Suppressor macrophage (primary cell): ENCODE measurements at places on chromosomes 7 and 10.
A peak's percentile ranks its signal among the peaks of the same experiment; 100 is the strongest.

DNA sequence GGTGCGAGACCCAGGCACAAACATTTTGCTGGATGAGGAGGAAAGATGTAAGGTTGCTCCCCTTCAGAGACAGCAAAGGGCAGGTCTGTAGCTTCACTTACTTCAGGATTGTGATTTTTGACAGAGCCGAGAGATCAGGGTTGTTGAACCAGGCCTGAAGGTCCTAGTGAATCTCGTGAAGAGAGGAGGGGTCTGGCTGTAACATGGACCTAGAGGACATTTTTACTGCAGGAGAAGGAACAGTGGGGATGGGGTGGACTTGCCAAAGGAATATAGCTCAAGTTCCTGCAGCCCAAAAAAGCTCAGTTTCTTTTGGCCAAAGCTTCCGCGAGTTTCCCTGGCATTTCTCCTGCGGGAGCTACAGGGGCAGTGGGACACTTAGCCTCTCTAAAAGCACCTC, 976 bp upstream of the EGFR start:
- no peak for DNase-seq

DNA sequence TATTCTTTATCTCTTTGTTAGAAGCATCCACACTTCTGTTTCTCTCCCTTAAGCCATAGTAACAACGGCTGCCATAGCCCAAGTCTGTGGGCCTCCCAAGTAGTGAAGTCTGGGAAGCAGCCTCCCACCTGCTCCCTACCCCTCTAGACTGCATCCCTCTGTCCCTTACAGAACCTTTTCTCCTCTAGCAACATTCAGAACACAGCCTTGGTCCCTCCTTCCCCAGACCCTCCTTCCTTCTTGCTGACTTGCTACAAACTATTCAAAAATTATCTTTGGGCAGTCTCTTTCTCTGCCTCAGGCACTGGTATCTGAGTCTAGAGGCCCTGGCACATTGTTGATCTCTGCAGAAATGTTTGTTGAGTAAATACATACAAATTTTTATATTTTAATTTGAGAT, 2.3 kb upstream of the NYAP1 start:
- no peak for DNase-seq

DNA sequence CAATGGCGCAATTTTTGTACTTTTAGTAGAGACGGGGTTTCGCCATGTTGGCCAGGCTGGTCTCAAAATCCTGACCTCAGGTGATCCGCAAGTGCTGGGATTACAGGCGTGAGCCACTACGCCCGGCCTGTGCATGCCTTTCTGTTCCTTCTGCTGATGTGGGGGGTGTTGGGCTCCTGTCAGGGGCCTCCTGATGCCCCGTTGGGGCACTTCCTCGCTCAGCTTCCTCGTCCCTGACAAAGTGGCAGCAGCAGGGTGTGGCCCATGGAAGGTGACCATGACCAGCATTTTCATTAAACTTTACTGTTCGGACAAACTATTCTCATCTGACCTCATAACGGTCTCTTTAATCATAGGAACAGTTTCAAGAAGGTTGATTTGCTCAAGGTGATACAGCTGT, 69.4 kb downstream of the TBXAS1 start:
- no peak for DNase-seq

- no peak for DNase-seq
Observed at GRCh38 chr10:115044891-115045290, 48.3 kb upstream of the ATRNL1 start.

GRCh38 chr7:128497405-128497804, 20.9 kb downstream of the METTL2B start:
- DNase-seq, result no peak

DNA sequence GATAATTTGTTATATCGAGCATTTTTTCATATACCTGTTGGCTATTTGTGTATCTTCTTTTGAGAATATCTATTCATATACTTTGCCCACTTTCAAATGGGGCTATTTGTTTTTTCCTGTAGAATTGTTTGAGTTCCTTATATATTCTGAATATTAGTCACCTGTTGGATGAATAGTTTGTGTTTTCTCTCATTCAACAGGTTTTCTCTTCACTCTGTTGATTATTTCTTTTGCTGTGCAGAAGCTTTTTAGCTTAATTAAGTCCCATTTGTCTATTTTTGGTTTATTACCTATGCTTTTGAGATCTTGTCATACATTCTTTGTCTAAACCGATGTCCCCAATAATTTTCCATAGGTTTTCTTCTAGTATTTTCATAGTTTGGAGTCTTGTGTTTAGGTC, 65.3 kb downstream of the VTI1A start:
- no peak for DNase-seq

DNA sequence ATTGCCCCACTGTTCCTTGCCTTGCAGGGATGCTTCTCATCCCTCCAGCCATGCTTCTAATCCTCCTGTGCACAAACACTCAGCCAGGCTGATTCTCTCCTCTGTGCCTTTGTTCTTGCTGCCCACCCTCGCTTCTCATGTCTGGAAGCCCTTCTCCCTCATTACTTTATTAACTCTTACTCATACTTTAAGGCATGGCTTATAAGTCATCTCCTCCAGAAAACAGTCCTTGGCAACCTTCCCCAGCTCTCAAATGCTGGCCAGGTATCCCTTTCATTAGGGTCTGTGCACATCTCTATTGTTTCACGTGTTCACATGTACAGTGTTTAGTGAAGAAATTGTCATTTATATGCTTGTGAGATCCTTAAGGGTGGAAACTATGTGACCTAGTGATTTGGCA, 62.9 kb downstream of the ITGB8 start:
- no peak for DNase-seq

- no peak for DNase-seq
Observed at GRCh38 chr7:24024276-24025068, 259.5 kb upstream of the NPY start.

DNA sequence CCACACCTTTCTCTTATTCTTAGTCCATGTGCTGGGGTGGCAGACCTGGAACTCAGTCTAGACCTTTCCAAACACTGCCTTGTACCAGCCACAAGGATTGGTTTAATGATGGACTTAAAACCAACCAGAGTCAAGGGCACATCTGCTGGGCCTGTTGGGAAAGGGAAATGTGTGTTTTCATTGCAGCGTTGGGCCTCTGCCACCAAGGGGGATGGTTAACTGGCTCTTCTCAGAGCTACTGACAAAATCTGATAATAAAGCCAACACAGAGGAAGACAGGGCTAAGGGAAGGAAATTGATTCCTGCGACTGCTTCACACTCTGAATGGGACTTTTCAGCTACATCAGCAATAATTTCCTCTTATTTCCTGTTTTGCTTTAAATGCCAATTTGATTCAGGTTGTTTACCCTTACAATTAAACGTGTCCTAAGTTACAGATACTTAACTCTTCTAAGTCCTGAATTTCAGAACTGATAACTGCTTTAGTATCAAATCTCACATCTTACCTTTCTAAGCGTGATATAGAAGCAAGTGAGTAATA, 68.4 kb upstream of the MALRD1 start:
- no peak for DNase-seq

- peak; percentile 28 for DNase-seq
Observed at GRCh38 chr10:102635377-102635776, 8.9 kb upstream of the TRIM8 start.

DNA sequence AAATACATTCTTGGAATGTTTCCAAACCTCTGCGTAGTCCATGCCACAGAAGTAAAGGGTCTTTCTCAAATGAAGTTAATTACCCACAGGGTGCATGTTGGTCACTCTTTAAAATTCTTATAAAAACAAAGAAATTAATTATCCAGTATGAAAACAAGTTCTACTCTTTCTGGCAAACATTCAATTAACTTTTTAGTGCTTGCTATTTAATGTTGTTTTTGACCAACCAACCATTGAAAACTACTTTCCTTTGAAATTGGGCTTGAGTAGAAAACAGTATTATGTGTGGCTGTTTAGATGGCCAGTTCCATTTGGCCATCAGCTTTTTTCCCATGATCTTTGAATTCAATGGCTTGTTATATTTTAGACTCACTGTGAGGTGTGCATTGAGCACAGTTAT, 83.0 kb downstream of the TAF3 start:
- DNase-seq, result no peak

DNA sequence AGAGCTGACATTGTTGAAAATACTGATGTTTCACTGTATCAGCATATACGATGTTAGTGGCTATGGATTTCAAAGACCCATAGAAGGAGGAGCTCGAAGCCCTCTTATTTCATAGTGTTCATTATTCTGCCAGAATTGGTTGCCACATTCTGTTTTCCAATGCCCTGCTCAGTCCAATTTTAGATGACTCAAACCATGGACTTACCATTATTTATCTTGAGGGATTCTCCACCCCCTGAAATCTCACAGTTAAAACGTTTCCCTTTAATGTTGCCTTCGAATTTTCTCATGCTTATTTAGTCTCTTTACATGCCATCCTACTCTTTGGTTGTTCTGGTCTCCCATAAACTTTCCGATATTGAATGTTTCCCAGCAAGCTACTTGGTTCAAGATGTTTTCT, 264.5 kb downstream of the HDAC9 start:
- no peak for DNase-seq

DNA sequence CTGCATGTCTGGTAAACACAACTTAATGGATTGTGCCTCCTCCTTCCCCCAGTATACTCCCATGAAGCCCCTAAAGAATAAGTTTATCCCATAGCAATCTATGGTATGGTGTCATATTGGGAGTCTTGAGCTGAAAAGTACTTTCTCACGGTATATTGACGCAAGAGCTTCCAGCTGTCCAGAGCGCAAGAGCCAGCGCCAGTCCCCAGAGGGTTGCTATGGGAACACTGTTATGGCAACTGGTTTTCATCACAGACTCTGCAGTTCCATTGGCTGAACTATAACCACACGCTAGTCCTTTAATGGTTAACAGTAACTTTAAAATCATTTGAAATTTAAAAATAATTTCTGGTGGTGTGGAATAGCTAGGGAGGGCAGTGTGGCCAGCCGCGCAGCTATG, 46.9 kb downstream of the PRPF18 start:
- DNase-seq, result no peak

DNA sequence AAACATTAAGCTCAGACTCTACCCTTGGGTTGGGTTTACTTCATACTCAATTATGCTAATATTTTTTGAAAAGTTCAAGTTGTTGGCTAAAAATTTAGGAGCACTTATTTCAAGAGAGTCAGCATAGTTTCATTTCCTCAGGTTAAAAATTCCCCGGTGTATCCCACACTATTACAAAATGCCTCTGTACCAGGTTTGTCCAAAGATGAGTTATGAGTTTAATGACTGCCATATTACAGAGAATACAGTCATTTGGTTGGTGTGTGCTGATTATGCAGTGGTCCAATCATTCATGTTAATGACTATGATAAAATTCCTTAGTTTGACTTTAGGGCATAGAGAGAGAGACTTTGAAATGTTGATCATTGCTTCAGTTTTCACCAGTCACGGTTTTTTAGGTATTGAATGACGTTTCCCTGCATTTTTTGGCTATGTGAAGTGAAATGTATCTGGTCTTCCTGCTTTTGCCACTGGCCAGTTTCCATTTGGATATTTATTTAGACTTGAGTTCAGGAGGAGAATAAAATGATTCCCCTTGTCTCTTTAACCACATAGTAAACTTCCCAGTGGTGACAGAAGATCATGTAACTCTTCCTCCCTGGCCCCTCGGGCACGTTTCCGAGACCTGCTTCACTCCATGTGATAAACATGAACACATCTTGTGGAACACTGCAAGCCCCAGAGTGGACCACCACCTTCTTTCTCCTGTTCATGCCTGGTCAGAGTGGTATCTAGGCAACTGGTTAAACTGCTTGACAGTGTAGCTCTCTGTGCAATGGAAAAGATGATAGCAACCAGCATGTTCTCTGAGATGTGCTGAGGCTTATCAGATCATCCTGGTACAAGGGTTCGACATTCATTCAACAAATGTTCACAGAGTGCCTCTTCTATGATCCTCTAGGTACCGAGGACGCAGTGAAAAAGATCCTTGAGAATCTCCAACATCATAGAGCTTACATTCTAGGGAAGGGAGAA, 153.6 kb downstream of the CACNB2 start:
- no peak for DNase-seq

GRCh38 chr10:24406809-24407483, 198.0 kb downstream of the KIAA1217 start:
- no peak for DNase-seq

GRCh38 chr10:278707-279106, 143.5 kb downstream of the ZMYND11 start:
- no peak for DNase-seq

GRCh38 chr10:58348571-58349033, 13.8 kb downstream of the UBE2D1 start:
- no peak for DNase-seq

GRCh38 chr10:68506411-68506810, 20.9 kb downstream of the SLC25A16 start:
- DNase-seq, result no peak

- DNase-seq, result no peak
Observed at GRCh38 chr7:142894985-142895593, 9.5 kb upstream of the TRPV6 start.

GRCh38 chr7:149635561-149636329, 137.6 kb downstream of the ZNF467 start:
- DNase-seq, result no peak

DNA sequence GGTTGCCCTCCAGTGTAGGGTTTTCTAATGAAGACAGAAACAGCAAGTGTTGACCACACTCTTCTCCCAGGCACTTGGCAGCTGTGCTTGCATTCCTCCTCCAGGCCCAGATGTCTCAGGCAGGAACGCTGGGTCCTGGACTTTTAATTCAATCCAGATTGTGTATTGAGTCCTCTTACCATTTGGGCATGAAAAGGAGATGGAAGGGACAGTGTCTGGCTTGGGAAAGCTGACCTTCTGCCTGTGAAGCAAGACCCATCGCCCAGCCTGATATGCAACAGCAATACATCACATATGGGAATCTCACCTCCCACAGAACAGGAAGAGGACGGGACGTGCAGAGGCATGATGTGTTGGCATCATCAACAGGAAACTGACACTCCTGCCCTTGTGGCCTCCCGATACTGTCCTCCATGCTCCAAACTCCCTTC, 174.4 kb upstream of the LYZL2 start:
- DNase-seq, result no peak

DNA sequence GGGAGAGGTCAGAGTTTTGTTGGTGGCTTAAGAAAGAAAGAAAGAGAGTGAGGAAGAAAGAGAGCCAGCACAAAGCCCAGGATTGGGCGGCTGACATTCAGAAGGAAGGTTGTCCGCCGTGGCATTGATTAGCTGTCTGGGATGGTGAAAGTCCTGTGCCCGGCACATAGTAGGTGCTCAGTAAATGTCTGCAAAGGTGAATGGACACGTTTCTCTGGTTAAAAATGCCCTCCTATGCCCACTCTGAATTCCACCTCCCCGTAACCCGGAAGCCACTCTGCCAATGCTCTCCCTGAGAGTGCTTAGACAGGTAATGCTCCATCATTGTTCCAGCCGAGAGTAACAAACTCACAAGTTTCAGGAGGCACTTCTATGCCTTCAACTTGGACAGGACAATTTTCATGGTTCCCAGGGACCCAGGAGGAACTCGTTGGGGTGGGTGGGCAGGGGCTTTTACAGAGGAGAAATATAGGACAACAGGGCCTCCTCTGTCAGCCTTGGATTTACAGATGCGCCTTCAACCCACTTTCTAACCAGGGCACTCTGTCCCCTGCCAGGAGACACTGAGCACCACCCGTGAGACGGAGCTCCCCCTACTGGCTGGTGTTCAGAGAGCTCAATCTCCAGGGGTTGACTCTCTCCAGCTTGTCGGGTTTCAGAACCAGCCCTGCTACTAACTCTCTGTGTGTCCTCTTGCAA, 411.5 kb upstream of the ZMIZ1 start:
- DNase-seq, result peak; percentile 92
